ENCODE measurements at places on chromosomes 5 and 9.

- no peak for DNase-seq
Measured at GRCh38 chr5:78624011-78624541, 24.5 kb downstream of the LHFPL2 start.

GRCh38 chr9:105502276-105502675 lies 54.4 kb downstream of the FSD1L start:
- DNase-seq = no peak

DNA sequence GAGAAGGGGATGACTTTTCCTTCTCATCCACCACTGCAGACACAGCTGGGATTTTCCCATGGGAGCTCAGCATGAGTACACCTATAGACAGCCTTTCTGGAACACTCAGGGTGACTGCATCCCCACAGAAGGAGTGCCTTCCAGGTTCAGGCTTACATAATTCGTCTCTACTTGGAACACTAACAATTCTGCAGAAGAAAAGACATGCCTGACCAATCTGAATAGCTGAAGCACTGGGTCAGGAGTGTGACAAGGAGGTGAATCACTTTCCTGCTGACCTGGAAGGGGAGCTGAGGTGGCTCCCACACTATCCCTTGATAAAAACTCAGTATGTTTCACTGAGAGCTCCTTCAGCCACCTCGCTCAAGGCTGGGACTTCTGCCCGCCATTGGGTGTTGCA lies 425.3 kb downstream of the TLR4 start:
- no peak for DNase-seq

- DNase-seq = no peak
Measured at GRCh38 chr9:87167161-87167560, 219.9 kb upstream of the GAS1 start.

DNA sequence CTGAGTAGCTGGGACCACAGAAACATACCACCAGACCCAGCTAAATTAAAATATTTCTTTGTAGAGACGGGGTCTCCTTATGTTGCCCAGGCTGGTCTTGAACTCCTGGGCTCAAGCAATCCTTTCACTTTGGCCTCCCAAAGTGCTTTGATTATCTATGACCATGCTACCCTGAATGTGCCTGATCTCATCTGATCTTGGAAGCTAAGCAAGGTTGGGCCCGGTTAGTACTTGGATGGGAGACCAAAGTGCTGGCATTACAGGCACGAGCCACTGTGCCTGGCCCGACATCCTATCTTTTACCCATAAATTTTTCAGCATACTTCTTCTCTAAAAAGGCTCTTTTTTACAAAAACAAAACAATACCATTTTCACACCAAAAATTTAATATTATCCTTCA lies 137.0 kb upstream of the LRRTM2 start:
- no peak for DNase-seq

- DNase-seq = peak; percentile 31
Measured at GRCh38 chr5:96807075-96807654, 580 bp downstream of the ERAP1 start.

DNA sequence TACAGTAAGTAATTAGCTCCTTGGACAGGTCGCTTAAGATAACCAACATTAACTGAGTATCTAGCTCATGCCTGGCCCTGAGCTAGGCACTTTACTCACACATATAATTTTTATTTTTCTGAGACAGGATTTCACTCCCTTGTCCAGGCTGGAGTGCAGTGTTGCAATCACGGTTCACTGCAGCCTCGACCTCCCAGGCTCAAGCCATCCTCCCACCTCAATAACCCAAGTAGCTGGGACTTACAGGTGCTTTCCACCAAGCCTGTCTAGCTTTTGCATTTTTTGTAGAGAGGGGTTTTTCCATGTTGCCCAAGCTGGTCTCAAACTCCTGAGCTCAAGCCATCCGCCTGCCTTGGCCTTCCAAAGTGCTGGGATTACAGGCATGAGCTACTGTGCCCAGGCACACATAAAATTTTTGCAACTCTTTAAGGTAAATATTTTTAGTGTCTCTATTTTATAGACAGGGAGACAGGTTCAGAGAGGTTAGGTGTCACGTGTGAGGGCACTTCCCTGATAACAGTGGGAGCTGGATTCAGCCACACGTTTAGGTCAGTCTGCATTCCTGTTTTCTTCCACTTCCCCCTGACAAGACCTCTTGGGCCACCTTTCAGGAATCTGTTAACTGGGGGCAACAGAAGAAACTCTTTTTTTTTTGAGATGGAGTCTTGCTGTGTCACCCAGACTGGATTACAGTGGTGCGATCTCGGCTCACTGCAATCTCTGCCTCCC lies 18.2 kb downstream of the HBEGF start:
- no peak for DNase-seq

DNA sequence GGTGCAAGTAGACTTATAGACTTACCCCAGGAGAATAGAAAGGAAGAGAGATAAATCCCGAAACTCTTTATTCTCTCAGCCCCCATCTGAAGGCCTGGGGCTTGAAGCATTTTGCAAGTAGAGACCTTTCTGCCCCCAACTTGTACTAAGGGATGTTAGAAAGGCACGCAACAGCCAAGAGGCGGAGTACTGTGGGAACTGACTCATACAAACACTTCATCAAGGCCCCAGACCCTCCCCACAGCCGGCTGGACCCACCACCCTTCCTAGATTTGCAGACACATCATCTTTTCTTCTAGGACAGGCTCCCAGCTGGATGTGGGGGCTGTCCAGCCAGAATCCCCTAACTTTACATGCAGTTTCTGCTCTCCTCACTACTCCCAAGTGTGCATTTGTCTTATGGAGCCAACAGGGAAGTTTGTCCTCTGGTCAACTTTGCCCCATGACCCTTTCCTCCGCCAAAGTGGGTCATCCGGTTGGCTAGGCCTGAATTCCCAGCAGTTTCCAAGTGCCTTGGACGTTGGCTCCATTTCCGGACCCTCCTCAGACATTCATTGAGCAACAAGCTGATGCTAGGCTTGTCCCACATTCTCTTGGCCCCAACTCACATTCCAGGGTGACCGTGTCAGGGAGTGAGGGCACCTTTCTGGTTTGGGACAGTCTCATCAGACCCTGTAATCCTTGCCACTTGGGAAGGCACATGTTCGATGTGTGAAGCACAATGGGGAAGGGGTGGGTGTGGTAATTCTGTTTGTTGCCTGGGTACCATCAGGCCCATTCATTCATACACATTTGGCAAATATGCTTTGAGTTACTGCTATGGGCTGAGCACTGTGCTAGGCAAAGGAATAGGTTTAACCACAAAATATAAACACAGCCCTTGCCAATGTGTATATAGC lies 64.6 kb downstream of the ABLIM3 start:
- no peak for DNase-seq

DNA sequence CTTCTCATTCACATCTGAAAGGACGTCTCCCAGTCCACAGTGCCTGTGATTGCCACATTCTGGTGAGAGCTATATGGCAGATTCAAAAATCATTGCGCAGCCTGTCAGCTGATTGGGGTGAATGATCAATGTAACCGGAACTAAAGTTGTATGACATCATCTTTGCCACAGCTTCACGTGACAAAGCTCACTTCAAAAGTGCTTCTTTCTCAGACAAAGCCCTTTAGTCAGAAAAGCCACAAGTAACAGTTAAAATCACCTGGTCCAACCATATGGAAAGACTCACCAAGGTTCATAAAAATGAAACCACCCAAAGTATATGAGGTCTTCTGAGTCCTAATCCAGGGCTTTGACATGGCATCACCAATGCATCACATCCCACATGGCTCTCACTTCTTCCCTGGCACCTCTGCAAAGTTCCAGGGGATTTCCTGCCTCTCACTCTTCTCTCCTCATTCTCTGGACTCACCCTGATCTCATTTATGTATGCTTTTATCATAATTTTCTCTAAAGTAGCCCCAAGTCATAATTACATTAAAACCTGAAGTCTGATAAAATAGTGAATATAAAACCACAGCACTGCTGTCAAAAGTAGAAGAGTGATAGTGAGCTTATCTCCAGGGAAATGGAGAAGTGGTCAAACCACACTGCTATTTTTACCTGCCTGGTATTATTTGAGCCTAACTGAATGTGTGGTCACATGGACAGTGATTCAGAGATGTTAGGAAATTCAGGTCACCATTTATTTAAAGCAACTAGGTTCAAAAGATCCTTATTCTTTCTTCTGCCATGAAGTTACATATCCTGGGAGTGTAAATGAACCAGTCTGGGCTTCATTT lies 193.1 kb upstream of the PTGER4 start:
- DNase-seq = peak; percentile 58

DNA sequence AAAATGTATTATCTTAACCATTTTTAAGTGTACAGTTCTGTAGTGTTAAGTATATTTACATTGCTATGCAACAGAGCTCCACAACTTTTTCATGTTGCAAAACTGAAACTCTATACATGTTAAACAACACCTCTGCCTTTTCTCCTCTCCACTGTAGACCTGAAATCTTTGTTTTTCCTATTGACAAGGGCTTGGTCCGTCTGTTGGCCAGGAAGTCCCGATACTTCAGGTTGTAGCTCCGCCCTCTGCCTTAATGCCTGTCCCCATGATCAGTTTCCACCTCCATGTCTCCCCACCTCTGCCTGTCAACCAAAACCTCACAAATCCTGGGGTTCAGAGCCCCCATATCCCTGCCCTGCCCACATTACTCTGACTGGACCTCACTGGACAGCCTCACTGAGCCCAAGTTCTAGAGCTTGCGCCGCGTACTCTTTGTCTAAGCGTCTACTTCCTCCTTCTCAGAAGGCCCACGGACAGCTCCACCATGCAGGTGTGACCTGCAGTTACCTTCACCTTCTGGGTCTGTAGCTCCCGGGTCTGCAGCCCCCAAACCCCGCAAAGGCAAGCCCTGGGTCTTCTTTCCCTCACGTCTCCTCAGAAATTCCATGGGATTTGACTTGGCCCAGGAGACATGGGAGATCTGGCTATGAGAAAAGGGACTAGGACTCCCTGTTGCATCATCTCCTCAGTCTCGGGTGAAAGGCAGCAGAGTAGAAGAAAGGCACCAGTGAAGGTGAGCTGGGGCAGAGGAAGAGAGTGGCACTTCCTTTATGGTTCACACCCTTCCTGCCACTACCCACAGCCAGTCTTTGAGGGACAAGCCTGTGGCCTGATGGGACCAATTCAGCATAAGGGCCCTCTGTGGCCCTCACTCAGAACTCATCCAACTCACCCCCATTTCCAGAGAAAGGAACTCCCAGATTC lies 8.0 kb downstream of the GLIPR2 start:
- no peak for DNase-seq

DNA sequence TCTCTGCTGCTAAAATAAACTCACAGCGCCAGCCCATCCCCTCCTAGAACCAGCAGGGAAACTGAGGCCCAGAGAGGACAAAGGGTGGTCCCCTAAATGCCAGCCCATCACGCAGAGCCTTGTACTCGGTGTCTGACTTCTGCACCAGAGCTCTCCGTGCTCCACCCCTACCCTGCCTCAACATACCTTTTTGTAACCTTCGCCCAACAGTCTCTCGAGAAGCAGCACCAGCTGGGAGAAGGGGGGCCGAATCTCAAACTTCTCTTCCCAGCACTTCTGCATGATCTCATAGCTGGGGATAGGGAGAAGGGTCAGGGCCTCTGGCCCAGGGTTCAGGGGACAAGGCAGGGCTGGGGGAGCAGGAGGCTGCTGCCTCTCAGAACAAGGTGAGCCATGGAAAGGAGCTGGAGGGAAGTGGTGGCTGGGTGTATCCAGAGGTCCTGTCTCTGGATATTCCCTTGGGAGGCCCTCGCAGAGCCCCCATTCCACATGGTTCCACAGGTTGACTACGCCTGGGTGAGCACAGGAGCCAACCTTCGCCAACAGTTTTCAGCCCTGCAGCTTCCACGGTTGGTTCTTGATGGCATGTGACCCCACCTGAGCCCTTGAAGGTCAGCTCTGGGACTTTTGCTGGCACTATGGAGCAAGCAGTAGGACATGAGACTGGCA lies 32.3 kb upstream of the CSF1R start:
- no peak for DNase-seq

GRCh38 chr9:78903581-78903980 lies 606.7 kb downstream of the PSAT1 start:
- DNase-seq = no peak

GRCh38 chr5:141845371-141845851 lies 32.8 kb downstream of the PCDH1 start:
- peak; percentile 23 for DNase-seq

- no peak for DNase-seq
Measured at GRCh38 chr5:135234666-135235401, 164.2 kb downstream of the MACROH2A1 start.

- DNase-seq = no peak
Measured at GRCh38 chr5:180521101-180521500, 26.9 kb downstream of the CNOT6 start.

GRCh38 chr5:71014176-71014575 lies 11.0 kb downstream of the NAIP start:
- DNase-seq = no peak

DNA sequence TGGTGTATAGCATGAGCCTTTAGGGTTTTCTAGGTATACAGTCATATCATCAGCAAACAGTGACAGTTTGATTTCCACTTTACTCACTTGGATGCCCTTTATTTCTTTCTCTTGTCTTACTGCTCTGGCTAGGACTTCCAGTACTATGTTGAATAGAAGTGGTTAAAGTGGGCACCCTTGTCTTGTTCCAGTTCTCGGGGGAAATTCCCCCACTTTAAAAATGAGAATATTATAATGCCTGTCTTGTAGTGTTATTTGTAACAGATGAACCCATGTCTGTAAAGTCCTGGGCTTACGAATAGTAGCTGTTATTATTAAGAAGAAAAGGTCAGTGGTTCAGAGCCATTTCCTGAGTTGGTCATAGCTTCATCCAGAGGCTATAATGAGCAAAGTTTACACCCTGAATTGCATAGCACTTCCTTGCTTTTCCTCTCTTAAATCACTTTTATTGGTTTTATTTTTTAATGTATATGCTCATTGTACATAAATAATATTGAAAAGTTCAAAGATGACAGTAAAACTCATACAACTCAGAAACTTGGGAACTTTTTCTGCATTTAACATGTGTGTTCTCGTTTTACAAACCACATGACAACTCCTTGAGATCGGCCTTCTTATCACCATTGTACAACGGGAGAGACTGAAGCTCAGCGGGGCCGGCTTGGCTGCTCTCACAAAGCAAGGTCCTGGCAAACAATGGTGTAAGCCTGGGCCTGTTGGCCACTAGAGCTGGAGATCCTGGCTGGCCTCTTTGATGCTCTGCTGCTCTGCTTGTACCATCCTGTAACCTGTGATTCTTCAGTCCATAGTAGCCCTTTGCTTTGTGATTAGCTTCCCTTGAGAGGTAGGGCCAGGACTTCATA lies 85.2 kb downstream of the CYFIP2 start:
- no peak for DNase-seq

GRCh38 chr9:90001747-90002146 lies 396.9 kb downstream of the GADD45G start:
- no peak for DNase-seq

DNA sequence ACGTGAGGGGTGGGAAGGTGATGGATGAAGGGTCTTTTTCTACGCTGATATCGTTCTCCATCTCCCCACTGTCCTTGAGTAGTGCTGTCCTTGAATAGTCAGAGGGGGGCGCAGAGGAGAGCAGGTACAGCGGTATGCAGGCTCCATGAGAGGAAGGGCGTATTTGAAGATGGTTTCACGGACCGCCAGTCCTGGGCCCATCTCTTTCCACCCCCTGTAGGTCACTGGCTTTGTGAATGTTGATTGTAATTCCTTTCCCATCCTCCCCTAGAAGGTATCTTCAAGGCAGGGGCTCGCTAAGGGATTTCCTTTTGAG lies 40.8 kb upstream of the DAB2IP start:
- no peak for DNase-seq

All from T-helper 2 cell (primary cell).